ENCODE measurements at places on chromosomes 6 and 20. TPM values are rescaled to one million over a fixed set of nuclear protein-coding genes. Genes with fewer than 3 reads are reported as not detected.

HLA-G gene
- total RNA-seq, result not detected

TJAP1 gene
- 18.5 TPM for total RNA-seq

TAF8 gene
- total RNA-seq, result 19.5 TPM

GRM4 gene
- not detected for total RNA-seq

AIF1 gene
- not detected for total RNA-seq

NKAPL gene
- 1.3 TPM for total RNA-seq

RIPOR3 gene
- total RNA-seq, result 0.30 TPM

BMP2 gene
- total RNA-seq, result 2.2 TPM

MUC22 gene
- not detected for total RNA-seq

Data from bronchus fibroblast of lung (primary cell).